Right kidney (tissue), 9 donors: ENCODE measurements at places on chromosomes 5 and 9.

DNA sequence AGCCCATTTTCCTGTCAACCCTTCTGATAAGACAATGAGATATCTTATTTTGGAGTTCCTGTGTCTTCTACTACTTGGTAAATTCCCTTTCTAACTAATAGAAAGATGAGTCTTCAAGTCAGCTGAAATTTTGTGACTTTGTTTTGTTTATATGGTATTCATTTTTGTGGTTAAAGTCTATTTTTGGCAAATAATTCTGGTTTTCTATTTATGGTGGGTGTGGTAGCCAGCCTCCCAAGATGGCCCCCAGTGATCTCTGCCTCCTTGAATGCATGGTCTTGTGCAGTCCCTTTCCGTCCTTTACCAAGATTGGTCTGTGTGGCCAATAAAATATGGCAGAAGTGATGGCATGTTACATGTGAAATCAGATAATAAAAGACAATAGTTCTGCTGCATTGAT is 91.5 kb downstream of the NR3C1 start:
- DNase-seq: no peak

DNA sequence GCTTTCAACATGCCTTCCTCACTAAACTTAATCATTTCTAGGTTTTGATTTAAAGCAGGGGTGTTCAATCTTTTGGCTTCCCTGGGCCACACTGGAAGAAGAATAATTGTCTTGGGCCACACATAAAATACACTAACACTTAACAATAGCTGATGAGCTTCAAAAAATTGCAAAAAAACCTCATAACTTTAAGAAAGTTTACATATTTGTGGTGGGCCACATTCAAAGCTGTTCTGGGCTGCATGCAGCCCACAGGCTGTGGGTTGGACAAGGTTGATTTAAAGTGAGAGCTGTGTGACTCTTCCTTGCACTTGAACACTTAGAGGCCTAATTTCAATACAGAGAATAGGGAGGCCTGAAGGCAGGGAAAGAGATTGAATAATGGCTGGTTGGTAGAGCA is 598.3 kb downstream of the EFNA5 start:
- DNase-seq: no peak

DNA sequence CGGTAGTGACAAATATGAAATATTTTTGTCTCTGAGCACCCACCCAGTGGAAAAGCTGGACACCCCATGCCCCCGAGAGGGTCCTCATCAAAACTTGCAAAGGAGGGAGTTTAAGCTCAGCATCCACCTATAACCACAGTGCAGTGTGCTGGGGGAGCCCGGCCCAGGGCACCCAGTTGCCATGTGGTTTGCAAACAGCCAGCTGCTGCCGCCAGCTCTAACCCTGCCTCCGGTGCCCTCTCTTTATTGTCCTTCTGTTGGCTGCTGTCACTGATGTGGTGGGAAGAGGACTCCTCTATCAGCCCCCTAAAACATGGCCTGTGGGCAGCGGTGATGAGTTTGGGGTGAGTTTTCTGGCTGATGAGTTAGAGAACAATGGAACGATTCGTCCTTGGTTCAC is 160.9 kb upstream of the MVB12B start:
- DNase-seq: no peak

DNA sequence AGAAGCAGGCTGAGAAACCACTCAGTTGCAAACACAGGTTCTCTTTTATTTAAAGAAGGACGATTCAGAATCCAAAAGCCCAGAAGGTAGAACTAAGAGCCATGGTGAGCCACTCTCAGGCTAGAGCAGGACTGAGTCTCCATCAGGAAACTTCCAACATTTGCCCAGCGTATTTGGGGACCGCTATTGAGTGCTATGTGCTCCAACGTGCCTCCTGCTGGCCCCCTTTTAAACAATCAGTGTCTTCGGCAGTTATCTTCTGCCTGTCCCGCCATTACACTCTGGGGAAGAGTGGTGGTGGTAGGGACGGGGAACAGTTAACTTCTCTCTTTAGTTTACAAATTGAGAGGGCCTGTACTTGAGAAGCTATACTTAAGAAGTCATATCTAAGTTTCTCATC is 78.1 kb downstream of the DENND1A start:
- no peak for DNase-seq

DNA sequence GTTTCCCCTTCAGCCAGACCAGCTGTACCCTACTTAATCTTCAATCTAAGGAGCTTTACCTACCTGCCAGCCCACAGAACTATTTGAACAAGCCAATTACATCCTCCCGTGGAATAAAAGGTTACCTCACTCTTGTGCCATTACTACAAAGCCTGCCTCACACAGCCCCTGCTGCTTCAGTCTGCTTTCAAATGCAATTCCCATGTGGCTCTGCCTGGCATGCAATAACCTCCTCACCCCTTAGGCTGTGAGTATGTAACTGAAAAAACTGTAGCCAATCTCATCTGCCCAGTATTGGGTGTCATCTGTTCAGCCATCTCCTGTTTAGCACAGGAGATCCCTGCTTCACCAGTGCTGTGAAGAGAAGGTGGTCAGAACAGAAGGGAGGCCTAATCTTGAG is 6.1 kb upstream of the GCNT1 start:
- no peak for DNase-seq

DNA sequence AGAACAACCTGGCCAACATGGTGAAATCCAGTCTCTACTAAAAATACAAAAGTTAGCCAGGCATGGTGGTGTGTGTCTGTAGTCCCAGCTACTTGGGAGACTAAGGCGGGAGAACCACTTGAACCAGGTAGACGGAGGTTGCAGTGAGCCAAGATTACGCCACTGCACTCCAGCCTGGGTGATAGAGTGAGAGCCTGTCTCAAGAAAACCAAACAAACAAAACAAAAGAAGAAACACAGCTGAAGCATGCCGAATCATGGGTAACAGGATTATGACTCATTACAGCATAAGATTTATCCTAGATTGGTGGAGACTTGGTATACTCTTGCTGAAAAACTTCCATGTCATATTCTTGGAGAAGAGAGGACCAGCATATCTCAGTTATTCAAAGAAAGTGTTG is 236.7 kb upstream of the CCNH start:
- DNase-seq: no peak

GRCh38 chr5:100165309-100165708 is 369.9 kb upstream of the FAM174A start:
- DNase-seq: no peak

DNA sequence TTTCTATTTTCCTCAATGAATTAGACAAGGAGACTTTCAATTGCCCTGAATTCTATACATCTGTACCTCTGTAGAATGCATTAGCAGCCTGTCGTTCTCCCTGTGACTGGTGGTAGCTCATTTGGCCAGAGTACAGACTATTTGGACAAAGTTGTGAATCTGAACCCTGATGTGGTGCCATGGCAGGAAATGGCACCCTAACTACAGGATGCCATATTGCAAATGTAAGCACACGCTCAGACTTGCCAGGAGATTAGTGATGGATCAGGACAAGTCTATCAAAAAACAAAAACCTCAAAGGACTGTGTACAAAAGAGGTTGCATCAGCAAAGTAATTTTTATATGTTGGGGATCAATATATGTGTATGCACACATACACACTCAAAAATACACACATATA is 58.3 kb downstream of the SVEP1 start:
- DNase-seq: no peak

GRCh38 chr5:851076-851475 is 290 bp upstream of the ZDHHC11 start:
- DNase-seq: no peak

DNA sequence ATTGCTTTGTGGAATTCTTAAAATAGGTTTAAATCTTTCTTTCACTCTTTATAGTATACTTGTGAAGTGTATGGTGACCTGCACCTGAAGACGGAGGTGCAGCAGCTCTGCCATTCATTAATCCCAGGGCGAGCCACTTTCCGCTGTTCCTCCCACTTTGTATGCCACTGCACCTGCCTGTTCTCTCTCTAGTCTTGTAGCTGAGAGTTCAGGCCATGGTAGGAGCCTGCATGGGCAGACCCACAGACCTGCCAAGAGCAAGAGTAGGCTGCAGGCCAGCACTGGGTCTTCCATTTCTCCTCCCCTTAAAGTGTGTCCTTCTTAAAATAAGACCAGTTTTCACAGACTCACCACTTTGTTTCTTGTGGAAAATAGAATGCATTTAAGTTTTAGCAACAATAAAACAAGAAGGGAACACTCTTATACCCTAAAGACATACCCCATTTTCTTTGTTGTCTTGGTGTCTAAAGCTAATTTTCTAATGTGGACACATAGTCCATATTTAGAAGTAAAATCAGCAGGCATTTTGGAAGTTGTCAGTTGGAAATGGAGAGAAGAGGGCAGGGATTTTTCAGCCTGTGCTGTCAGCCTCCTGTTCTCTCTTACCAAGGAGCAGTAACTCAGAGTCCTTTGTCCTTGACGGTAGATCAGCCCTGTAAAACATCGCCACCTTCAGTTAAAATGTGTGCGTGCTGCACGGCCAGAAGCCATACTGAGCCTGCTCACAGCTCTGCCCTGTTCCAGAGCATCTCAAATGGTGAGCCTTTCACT is 103.2 kb downstream of the SNCAIP start:
- DNase-seq: peak; percentile 60

DNA sequence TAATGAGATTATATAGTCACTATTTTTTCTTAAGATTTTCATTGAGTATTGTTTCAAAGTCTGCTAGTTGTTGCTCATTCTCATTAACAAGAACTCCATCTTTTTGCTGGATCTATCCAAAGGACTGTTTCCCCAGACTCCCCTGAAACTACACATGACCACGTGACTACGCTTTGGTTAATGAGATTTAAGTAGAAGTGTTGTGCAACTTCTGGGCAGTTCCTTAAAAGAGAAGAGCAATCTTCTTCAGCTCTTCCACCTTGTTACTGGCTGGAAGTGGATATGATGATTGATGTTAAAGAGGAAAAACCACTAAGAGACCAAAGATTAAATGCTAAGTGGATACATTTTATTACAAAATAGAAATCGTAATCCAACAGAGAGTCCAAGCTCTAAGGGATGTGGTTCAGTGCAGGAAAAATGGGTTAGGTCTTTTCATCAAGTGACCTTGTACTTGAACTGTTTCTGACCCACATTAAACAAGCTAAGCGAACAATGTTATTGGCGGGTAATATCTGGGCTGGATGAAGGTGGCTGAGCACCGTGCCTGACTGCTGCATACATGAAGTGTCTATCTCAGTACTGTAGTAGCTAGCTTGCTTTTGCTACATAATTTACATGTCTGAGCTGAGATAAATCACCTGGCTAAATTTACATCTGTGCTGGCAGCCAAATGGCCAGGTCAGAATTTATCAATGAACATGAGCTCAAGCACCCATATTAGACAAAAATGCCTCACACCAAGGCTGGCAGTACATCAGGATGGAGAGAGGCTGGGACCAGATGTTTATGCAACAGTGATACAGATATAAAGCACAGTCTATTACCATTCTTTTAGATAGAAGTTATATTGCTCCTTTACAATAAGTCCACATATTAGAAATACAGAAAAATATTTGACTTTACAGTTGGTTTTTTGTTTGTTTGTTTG is 7.5 kb upstream of the CTNNAL1 start:
- DNase-seq: no peak

- DNase-seq: no peak
Observed at GRCh38 chr5:116492016-116492623, 82.5 kb downstream of the SEMA6A start.

- DNase-seq: no peak
Observed at GRCh38 chr5:109406719-109407118, 3.1 kb downstream of the PJA2 start.

GRCh38 chr9:136979769-136980587 is 2.7 kb downstream of the PTGDS start:
- DNase-seq: no peak

DNA sequence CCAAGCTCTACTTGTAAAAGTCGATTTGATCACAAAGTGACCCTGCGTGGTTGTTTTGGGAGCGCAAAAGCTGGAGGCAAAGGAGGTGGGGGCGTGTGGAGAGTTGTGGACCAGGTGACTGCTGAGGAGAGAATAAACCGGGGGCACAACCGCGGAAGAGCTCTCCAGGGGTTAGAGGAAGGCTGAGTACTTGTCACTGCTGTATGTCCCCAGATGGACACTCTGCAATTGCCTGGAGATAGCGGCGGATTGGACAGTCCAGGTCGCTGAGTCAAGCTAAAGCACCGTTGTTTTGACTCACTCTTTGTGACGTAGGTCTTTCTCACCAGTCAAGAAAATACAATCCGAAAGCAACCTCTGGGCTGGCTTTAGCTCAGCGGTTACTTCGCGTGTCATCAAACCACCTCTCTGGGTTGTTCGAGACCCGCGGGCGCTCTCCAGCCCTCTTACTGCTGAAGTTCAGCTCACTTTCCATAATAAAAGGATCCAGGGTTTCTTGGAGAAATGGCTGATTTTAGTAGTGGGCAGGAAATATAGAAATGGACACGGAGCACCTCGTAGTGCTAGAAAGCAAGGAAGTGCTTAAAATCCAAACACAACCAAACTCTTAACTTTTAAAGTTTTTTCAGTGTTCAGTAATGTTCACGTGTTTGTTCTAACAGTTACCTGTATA is 25.7 kb downstream of the ZMAT2 start:
- DNase-seq: peak; percentile 12
